RWPE1 (cell line): ENCODE measurements at places on chromosomes 1 and 21.

GRCh38 chr1:96329121-96329520 is 392.5 kb upstream of the PTBP2 start:
- DNase-seq, result no peak

DNA sequence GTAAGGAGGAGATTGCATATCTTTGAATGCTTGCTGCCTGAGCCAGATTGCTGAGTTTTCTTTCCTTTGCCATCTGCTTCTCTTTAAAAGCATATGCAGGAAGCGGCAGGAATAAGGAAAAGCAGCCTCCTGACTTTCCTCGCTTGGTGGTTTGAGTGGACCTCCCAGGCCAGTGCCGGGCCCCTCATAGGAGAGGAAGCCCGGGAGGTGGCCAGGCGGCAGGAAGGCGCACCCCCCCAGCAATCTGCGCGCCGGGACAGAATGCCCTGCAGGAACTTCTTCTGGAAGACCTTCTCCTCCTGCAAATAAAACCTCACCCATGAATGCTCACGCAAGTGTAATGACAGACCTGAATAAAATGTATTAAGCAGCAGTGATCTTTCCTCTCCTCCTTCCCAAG is 1.5 kb downstream of the CORT start:
- no peak for DNase-seq

- DNase-seq, result no peak
Observed at GRCh38 chr1:196732526-196732925, 42.1 kb upstream of the CFHR3 start.

GRCh38 chr21:37780991-37781983 is 135.0 kb downstream of the KCNJ6 start:
- peak; percentile 44 for DNase-seq

GRCh38 chr1:220013497-220013896 is 32.8 kb downstream of the EPRS1 start:
- no peak for DNase-seq

DNA sequence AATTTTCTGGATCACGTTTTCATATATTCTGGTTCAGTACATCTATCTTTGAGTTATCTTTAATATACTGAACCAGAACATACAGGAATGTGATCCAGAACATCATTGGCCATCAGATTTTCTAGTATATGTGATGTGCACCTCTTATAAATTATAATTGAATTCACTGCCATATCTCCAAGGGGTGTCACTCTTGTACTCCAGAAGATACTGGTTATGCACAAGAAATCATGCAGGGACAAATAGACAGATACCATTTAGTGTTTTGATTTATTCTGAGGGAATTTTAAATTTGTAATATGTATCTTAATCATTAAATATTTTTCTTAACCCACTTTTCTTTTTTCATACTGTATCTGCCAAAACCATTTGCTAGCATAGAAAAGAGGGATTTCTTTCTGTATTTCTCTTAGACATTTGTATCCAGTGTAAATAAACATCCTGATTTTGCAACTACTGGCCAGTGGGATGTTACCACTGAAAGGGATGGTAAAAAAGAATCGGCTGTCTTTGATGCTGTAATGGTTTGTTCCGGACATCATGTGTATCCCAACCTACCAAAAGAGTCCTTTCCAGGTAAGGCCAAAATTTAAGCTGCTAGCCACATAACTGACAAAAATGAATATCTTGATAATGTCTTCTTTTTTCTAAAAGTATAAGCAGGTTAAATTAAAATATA is 16.7 kb downstream of the FMO3 start:
- DNase-seq, result no peak

GRCh38 chr1:14880456-14881316 is 272.9 kb upstream of the TMEM51 start:
- no peak for DNase-seq

DNA sequence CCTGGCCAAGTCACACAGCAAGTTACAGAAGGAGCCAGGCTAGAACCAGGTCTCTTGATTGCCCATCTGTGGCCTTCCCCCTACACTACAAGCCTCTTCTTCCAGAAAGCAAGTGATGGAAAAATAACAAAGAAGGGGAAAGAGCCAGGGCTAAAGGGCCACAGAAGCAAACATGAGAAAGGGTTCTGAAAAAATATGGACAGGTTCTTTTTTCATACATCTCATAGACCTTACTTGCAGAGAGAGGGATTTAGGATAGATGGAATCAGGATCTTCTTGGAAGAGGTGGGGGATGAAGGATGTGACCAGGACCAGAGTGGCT is 3.2 kb downstream of the RHBG start:
- no peak for DNase-seq

DNA sequence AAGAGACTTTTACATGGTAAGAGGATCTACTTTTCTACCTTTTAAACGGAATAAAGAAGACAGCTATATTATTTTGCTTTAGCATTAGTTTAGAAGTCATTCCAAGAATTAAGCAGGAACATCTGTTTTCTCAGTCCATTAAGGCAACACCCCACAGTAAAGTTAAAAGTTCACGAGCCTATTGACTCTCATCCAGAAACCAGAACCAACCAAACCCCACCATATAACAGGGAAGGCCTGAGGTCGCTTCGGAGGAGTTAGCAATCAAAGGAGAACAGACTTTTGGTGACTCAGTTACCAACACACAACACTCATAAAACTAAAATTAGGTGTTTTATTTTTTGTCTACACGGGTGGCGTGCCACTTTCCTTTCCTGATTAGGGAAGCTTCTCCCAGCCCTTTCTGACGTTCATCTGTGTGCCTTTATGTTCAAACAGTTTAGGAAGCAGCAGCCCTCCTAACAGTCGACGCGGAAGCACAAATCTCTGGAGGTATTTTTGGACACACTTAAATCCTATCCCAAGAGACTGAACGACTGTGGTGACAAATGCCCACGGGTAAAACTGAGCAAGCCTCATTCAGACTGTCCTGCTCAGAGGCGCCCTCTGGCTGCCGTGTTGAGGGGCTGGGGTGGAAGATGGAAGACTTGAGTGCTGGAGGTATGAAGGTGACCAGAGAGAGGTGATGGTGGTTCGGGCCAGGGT is 8.6 kb upstream of the PLA2G2C start:
- peak; percentile 42 for DNase-seq

DNA sequence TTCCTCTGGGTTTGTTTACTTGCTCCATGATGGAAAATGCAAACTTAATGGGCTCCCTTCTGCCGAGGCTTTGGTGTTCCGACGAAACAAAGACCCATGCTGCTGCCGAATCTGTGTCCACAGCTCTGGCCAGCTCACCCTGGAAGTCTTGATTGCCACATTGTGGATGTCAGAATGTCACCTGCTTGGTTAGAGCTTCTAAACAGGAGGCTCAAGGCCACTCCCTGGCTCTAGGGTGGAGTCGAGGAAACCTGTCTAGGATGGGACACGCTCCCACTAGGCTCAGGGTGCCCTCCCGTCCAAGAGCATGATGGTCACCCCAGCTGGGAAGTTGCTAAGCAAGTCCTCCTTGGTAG is 279.3 kb upstream of the VAMP3 start:
- DNase-seq, result no peak

DNA sequence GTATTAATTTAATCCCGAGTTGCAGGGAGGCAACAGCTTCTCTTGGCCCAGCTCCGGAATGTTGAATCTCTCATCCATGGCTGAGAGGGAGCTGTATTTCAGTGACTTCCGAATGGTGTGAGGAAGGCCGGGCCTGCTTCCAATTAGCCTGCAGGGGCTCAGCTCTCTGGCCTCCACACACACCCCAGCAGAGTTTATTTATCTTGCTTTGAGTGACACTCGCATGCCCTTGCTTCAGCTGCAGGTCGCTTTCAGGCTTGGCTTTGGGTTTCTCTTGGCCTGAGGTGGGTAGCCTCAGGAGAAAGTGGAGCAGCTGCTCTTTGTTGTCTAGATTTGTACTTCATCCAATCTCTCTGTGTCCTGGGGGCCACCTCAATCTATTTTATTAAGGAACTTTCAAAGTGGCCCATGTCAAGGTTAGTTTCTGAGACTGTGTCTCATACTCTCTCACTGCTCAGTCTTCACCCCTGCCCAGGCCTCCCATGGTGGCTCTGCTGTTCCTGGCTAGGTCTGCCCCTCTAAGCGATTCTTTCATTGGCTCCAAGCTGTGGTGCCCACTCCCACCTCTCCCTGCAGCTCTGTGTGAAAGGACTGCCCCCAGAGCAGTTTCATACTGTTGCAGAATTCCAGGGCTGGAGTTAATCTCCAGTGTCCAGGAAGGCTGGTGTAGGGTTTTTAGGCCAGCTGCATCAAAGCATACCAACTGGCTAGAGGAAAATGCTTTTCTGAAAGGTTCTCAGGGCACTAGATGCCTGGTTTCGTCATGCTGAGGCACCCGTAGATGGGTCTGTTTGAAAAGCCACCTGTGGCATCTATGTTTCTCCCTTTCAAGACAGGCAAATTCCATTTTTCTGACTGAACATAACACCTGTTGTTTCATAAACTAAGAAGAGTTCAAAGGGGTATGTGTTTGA is 153.5 kb downstream of the PLXNA2 start:
- DNase-seq, result no peak

GRCh38 chr21:16243396-16243795 is 513.6 kb downstream of the USP25 start:
- DNase-seq, result no peak

- no peak for DNase-seq
Observed at GRCh38 chr1:193060115-193060403, 647 bp downstream of the RO60 start.

- DNase-seq, result no peak
Observed at GRCh38 chr1:1123581-1124507, 8.0 kb upstream of the C1orf159 start.

- DNase-seq, result no peak
Observed at GRCh38 chr21:15057285-15057684, 7.5 kb downstream of the NRIP1 start.

DNA sequence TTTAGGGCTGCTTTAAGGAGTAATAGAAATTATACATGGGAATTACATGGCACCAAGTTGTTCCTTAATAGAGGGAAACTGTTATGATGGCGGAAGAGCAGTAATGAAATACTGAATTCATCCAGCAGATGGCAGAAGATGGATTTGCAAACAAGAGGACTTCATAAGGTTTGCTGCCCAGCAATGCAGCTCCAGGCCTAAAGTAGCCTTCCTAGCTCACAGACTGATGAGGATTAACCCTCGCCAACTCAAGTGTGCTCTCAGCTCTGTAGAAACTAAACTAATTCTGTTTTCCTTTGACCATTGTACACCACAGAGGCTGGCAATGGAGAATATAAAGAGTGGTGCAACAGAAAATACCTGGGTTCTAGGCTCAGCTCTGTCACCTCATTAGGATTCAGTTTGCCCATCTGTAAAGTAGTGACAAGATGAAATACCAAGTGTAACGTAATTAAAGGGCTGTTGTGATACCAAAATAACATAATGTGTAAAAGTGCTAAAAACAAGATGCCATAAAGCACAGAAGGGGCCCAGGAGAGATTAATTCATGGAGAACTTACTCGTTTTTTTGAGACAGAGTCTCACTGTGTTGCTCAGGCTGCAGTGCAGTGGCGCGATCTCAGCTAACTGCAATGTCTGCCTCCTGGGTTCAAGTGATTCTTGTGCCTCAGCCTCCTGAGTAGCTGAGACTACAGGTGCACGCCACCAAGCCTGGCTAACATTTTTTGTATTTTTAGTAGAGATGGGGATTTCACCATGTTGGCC is 102.4 kb upstream of the SERBP1 start:
- peak; percentile 57 for DNase-seq

- no peak for DNase-seq
Observed at GRCh38 chr1:3321559-3322449, 132.7 kb upstream of the ARHGEF16 start.

GRCh38 chr1:20834192-20834591 is 47.1 kb upstream of the HP1BP3 start:
- DNase-seq, result no peak

- DNase-seq, result peak; percentile 32
Observed at GRCh38 chr1:32413507-32414185, 19.4 kb upstream of the BSDC1 start.

- DNase-seq, result peak; percentile 14
Observed at GRCh38 chr1:214380396-214380795, 99.4 kb downstream of the SMYD2 start.

DNA sequence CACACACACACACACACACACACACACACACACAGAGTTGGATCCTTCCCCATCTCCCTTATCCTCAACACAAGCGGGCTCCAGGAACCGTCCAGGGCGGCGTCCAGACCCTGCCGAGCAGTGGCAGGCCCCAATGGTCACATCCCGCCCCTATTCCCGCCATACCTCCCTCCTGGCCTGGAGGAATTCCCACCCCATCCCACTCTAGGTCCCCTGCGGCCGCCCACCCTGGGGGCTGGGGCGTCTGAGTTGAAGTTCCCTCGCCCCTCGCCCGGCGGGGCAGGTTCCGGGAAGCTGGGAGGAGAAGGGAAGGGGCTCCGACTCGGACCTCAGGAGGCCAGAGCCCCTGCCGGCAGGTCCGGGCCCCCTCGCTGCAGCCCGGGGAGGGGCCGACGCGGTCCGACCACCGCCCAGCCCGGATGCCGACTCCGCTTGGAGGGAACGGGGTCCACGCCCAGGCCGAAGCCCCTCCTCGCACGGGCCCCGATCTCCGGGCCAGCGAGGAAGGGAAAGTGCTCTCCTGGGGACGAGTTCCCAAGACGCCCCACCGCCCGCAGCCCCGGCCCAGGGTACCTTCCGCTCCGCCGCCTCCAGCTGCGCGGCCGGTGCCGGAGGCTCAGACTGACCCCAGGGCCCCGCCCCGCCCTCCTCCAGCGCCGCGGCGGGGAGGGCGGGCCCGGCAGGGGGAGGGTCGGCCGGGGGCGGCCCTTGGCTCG is at the start of gene RHOC:
TSS of gene RHOC (minus strand) at position 623 of the 716 bp plus-strand sequence. CDS start 3,328 bp downstream, outside the sequence.
- peak; percentile 80 for DNase-seq

DNA sequence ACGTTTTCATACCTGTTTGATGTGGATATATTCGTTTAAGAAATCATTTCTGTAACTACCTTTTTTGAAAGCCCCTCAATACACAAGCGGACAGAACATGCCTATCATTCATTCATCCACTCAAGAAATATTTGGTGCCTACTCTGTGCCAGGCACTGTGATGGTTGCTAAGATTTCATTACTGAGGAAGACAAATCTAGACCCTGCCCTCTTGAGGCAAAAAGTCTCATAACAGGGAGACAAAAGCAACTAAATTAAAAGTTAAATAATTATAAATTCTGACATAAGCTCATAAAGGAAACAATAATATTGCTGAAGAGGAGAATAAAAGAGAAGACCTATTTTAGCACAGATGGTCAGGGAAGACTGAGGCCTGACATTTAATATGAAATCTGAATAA is 203.5 kb upstream of the ZNHIT6 start:
- DNase-seq, result no peak

GRCh38 chr1:57518496-57518895 is 94.6 kb upstream of the DAB1 start:
- no peak for DNase-seq

GRCh38 chr1:7916501-7916830 is 24.2 kb downstream of the TNFRSF9 start:
- DNase-seq, result no peak

GRCh38 chr21:39087238-39088030 is 95.8 kb downstream of the PSMG1 start:
- no peak for DNase-seq
